ENCODE measurements at places on chromosomes 5 and 9. TPM values are rescaled to one million over a fixed set of nuclear protein-coding genes. Genes with fewer than 3 reads are reported as not detected.

The FAM153A gene
- total RNA-seq: 6.7 TPM

The GPR150 gene
- 0.26 TPM for total RNA-seq

The GNG10 gene
- 25.1 TPM for total RNA-seq

The RAPGEF1 gene
- 148 TPM for total RNA-seq

The SLC4A9 gene
- total RNA-seq: not detected

The TMEM252 gene
- not detected for total RNA-seq

The KIF20A gene
- 27.2 TPM for total RNA-seq

The HAVCR1 gene
- total RNA-seq: 0.27 TPM

The C9orf152 gene
- total RNA-seq: not detected

The C9orf153 gene
- total RNA-seq: 0.33 TPM

The ZNF658 gene
- total RNA-seq: 3.8 TPM

The SLC34A1 gene
- total RNA-seq: 0.09 TPM

The IRX2 gene
- not detected for total RNA-seq

The STC2 gene
- total RNA-seq: 2.1 TPM

The ECM2 gene
- total RNA-seq: not detected

The PCDH12 gene
- 0.33 TPM for total RNA-seq

The PCA3 gene
- not detected for total RNA-seq

The MCC gene
- 5.4 TPM for total RNA-seq

The SHB gene
- 1.8 TPM for total RNA-seq

The OR1J2 gene
- not detected for total RNA-seq

The C9 gene
- total RNA-seq: not detected

The RAB3C gene
- not detected for total RNA-seq

The TBCA gene
- total RNA-seq: 239 TPM

The STKLD1 gene
- 0.91 TPM for total RNA-seq

The PRDM9 gene
- not detected for total RNA-seq

The LRRC14B gene
- not detected for total RNA-seq

The NR2F1-AS1 gene
- total RNA-seq: not detected

The HNRNPH1 gene
- 929 TPM for total RNA-seq

The AFF4 gene
- total RNA-seq: 26.3 TPM

The RALGDS gene
- 67.8 TPM for total RNA-seq
